ENCODE measurements at places on chromosomes 2 and 18.
A peak's percentile ranks its signal among the peaks of the same experiment; 100 is the strongest.

- no peak for DNase-seq
These were observed 144.2 kb downstream of the RTP5 start for GRCh38 chr2:242013771-242014170.

GRCh38 chr2:69287544-69287943, 99.5 kb downstream of the GFPT1 start:
- DNase-seq: peak; percentile 14

DNA sequence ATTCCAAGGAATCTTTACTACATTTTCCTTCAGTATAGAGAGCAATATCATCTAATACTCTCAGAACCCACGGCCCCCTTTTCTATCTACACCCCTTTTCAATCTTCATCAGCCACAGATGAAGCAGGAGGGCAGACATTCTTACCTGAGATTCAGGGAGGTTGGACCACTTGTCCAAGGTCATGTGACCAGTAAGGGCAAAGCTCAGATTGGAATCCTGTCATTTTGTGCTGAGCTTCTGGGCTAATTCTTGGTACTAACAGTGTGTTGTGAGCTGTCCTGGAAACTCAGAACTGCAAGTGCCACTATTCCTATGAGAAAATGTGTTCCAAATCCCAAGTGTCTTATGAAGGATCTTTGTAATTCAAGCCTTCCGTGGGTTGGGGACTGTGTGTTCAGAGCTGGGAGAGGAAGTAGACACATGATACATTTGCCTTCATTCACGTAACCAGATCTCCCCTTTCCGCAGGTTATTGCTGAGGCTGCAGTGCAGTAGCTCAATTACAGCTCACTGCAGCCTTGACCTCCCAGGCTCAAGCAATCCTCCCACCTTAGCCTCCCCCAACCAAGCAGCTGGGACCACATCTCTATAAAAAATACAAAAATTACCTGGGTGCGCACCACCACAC, 3.3 kb downstream of the CHRNA1 start:
- DNase-seq: no peak

- DNase-seq: no peak
These were observed 3.8 kb downstream of the BOK start for GRCh38 chr2:241562269-241562891.

DNA sequence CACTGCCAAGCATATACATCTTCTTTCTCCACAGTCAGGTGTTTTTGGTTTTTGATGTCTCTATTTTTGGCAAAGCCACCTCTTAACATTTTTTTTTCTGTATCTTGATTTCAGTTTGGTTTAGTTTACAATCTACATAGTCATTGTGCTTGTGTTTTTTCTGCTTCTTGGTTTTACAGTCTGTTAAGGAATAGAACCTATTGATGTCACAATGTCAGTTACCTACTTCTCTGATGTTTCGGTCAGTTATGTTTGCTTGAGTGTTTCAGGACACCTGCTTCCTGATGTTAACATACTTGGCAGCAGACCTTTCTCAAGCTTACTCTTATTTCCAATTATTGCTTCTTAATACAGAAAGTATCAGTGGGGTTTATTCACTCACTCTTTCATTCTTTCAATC, 253.3 kb downstream of the SPAG16 start:
- no peak for DNase-seq

GRCh38 chr18:45656194-45656770, 41.0 kb downstream of the SLC14A2 start:
- no peak for DNase-seq

DNA sequence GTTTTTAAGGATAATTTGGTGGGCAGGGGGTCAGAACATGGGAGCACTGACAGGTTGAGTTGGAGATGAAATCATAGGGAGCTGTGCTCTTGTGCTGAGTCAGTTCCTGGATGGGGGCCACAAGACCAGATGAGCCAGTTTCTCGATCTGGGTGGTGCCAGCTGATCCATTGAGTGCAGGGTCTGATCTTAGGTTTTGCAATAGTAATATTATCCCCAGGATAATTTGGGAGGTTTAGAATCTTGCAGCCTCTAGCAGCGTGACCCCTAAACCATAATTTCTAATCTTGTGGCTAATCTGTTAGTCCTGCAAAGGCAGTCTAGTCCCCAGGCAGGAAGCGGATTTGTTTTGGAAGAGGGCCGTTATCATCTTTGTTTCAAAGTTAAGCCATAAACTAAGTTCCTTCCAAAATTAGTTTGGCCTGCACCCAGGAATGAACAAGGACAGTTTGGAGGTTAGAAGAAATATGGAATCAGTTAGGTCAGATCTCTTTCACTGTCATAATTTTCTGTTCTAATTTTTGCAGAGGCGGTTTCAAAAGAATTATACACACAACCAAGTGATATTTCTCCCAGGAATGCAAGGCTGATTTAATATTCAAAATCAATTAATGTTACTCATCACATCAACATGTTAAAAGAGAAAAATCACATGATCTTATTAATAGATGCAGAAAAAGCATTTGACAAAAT, 23.0 kb downstream of the DBI start:
- DNase-seq: no peak

- no peak for DNase-seq
These were observed 591.0 kb downstream of the EPHA4 start for GRCh38 chr2:220980966-220981675.

DNA sequence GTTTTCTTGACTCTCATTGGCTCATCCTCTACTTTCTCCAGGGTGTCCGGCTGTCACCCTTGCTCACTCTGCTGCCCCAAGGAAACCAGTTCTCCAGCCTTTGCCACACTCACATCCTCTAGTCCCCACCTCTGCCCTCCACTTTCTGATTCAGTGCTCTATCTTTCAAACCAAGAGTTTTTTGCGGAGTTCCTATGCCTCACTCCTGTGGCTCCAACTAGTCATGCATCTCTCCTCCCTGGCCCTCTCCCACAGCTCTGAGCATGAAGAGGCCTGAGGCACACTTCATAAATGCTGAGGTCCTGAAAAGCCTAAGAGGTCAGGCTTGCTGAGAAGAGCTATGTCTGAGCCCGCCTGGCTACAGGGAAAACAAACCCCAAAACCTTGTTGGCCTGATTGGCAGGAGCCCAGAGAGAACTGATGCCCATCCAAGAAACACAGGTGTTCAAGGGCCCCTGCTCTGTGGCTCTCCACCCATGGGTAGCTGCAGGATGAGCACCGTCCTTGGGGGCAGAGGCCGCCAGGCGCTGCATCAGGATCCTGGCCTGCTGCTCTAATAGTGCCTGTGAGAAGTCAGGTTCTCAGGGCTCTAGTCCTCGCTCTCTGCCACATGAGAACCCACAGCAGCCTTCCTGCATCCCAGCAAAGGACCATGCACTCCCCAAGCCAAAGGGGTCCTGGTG, 42.1 kb downstream of the HS1BP3 start:
- no peak for DNase-seq

GRCh38 chr2:33859176-33859575, 260.1 kb upstream of the FAM98A start:
- DNase-seq: no peak

GRCh38 chr2:216132585-216132984, 23.4 kb downstream of the XRCC5 start:
- no peak for DNase-seq

- no peak for DNase-seq
These were observed 1.1 kb upstream of the NEDD4L start for GRCh38 chr18:58042826-58043490.

DNA sequence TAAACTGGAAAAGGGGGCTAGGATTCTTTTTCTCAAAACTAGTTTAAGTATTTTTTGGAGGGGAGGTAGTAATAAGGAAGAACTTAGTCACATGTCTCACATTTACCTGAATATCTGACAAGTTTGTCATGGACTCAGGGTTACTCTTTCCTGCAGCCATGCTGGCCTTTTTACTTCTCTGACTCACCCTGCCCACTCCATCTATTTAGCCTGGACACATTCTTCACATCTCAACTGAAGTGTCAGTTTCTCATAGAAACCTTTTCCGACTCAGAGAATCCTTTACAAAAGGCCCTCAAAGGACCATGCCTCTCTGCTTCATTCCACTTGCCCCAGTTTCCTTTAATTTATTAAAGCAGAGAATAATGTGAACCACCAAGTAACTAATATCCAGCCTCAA, 42.6 kb downstream of the SCN7A start:
- DNase-seq: no peak

DNA sequence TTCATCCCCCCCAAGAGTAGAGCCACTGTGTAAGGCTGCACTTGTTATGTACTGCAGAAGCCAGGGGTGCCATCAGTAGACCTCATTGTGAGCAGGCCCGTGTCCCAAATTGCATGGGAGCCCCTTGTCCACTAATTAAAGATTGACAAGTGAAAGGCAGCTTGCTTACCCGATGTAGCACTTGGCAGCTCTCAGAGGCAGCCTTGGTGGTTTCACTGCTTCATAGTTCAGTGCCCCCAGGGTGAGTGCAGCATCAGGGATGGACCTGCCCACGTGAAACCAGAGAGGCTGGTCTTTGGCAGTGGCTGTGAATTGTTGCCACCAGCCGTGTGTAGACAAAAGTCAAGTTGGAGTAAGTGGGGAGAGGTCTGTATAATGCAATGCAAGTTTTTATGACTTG, 13.3 kb downstream of the TUBB6 start:
- DNase-seq: no peak

GRCh38 chr2:12855508-12855907, 138.8 kb downstream of the TRIB2 start:
- DNase-seq: no peak

DNA sequence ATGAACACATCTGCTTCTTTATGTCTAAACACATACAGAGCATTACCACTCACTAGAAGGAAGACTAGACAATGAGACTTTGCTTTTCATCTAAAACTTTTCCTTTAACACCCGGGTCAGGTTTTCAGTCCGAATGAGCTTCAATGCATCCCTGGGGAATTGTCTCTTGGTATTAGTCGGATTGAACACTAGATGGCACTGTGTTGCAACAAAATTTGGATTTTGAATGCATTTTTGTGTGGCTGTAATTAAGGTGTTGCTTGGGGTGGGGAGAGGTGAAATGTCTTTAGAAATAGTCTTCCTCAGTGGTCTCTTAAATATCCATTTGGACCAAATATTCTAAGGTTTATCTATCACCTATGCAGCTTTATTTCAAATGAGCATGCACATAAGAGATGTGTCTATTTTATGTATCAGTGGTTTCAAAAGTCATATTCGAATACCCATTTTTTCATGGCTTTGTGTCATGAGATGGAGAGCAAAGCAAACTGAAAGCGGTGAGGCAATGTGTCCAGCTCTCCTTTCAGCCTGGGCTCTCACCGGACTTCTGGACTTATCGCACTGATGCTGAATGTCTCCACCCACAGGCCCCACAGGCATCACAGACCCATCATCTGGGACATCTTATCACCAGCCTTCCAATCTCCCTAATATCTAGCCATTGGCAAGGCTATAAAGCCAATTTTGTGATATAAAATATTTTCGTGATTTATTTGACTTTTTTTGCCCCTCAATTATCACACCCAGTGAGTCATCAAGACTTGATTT, 510.3 kb downstream of the RNF144A start:
- DNase-seq: peak; percentile 49

- no peak for DNase-seq
These were observed 84.2 kb upstream of the GPC1 start for GRCh38 chr2:240351088-240351741.

GRCh38 chr2:163703386-163703785, 32.4 kb downstream of the FIGN start:
- DNase-seq: no peak

- no peak for DNase-seq
These were observed 477.0 kb upstream of the MEIS1 start for GRCh38 chr2:65957886-65958285.

DNA sequence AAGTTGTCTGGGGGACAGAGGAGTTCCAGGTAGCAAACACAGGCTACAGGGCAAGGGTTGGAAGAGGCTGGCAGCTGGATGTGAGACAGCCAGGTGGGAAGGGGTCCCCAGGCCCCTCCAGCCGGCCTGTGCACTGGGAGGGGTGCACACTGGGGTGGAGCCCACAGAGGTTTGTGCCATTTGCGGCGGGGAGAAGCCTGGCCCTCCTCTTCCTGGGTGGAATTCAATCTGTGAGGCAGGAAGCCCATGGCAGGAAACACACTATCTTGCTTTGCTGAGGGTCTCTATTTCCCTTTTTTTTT, 63.3 kb downstream of the PXDN start:
- DNase-seq: no peak

DNA sequence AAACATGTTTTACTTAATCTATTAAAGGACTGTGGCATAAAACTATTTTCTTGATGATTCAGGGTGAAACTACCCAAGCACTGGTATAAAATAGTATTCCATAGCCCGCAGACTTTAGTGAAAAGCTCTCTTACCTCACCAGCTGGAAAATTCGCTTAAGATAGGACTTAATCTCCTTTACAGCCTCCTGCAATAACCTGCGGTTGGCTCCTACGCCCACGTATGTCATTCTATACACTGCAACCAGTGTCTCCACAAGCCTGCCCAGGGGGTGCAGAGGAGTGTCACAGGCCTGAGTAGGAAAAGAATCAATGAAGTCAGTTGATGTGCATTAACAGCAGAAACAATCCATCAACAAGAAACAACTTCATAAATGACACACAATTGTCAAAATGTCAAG, 11.3 kb upstream of the MPP4 start:
- DNase-seq: no peak

DNA sequence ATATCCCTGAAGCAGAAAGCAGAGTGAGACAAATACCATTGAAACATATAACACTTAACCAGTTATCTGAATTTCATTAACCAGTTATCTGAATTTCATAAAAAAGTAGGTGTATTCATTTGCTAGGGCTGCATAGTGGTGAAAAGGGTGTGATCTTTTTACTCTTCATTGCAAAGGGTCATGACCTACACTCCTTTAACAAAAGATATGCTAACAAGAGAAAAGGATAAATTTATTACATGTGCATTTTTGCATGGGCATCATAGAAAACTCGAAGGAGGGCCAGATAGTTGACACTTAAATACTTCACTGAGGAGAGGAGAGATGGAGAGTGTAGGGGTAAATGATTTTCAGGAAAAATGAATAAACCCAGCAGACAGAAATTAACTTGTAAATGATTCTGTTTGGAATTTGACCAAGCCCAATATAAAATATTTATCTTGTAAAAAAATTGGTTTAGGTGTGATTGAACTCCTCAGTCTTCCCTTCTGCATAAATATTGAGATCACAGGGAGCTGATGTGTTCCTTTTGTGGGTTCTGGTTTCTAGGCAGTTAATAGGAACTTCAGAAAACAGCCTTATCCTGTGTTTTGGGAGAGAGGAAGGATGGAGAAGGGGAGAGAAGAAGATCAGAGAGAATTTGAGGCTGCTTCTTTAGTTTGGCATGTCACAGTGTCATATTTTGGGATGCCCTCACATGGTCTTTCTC, 372.5 kb upstream of the SYT4 start:
- DNase-seq: no peak

DNA sequence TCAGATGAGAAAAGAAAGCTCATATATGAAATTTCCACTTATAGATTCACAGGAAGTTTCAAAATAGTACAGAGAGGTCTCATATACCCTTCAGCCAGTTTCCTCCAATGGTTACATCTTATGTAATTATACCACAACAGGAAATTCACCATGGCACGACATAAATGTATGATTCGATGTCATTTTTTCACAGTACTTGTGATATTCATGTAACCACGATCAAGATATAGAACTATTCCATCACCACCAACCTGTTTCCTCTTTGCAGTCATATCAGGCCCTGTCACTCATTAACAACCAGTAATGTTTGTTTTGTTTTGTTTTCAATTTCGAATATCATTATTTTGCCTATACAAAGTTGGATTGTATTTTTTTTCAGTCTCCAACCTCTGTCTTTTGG, 314.3 kb upstream of the POU3F3 start:
- DNase-seq: no peak
